ENCODE measurements at places on chromosomes 5 and 9.

- DNase-seq: peak; percentile 93
Measured at GRCh38 chr5:172714491-172715420, 56.2 kb downstream of the DUSP1 start.

DNA sequence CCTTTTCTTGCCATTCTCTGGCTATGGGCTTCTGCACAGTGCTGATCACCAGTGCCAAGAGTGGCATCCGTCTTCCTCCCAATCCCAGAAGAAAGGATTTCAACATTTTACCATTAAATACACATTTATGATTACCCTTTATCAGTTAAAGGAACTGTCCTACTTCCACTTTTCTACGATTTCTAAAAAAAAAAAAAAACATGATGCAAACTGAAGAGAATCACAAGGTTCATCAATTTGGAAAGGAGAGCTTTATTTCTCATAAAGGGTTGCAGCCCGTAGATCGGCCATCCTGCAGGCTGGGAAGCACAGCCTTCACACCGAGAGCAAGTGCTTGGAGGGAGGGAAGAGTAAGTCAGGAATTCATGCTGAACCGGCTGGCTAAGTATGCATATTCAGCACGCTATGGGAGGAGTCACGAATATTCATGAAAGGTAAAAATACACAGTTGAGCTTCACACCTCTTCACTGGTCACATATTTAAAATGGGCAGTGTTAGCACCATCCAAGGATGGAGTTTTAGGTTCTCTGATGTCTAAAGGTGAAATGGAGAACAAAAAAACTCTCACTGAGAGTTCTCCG, 52.5 kb upstream of the SEMA4D start:
- no peak for DNase-seq

DNA sequence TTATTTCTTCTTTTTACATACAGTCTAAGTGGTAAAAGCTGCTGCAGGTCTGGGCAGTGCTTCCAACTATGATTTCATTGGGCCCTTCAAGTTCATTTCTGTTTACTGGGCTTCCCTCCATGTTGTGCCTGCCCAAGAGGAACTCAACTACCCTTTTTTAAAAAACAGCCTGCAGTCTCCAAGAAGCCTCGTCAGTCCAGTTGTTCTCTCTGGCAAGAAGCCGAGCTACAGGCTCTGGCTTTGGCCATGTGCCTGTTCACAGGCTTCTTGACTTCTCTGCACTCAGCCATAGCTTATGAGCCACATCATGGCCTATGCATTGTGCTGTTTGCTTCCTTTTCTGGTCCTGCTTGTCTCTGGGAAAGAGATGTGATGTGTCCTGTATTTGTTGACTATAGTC, 119.7 kb upstream of the PJA2 start:
- DNase-seq: no peak

- DNase-seq: no peak
Measured at GRCh38 chr5:127320032-127320965, 29.7 kb downstream of the MEGF10 start.

DNA sequence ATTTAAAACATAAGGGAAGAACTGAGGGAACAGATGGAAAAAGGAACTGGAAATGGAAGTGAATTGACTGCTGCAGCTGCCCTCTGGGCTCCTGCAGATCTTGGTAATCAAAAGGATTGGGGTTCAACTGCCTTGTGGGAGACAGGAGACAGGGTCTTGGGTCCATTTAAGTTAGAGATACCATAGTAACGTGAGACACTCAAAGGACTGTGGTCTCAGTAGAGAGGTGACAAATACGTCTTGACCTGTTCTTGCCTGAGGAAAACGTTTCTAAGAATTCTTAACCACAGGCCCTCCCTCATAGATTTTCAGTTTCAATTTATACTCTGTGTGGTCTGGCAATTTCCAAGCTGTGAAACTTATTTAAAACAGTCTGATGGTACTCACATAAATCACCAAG, 100.8 kb upstream of the DHFR start:
- DNase-seq: no peak

DNA sequence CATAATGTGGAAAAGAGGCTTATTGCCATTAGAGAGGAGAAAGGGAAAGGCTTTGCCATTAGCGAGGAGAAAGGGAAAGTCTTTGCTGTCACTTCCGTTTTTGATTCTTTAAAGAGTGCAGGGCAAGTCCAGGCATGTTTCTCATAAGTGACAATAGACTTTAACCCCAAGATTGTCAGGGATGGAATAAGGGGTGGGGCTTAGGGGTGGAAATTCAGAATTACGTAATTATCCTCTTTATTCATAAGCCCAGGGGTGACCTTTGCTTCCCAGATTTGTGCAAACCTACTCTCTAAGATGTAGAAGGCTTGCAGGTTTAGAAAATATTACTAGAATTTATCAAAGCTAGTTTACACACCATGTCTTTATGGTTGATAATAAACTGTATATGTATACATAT, 2.3 kb upstream of the PLK2 start:
- DNase-seq: no peak

- no peak for DNase-seq
Measured at GRCh38 chr5:144487207-144487606, 316.5 kb downstream of the KCTD16 start.

Measured in RWPE2 (cell line).